Large intestine (tissue), 12 donors: ENCODE measurements at places on chromosomes 12 and 14.

GRCh38 chr12:69996241-69996640 is 171.2 kb downstream of the MYRFL start:
- no peak for DNase-seq

GRCh38 chr14:26621364-26621763 is 23.5 kb upstream of the NOVA1 start:
- no peak for DNase-seq

DNA sequence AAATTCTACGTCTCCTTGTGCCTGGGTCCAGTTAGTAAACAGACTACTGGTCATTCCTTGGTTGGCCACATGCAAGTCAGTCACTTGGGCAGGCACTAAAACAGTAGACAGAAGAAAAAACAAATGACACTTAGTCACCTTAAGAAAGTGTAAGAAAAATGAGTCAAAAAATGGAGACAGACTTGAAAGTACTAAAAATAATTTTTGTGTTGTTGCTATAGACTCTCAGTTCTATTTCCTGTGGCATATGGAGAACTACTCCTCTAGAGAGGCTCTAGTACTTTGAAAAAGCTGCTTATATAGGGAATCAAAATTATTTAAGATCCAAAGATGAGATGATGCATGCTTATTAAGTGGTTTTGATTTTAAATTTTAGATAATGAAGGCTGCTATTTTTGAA is 56.0 kb downstream of the PTPRB start:
- DNase-seq = no peak

- DNase-seq = no peak
These were observed 1.7 kb downstream of the ATF7 start for GRCh38 chr12:53624458-53624857.

DNA sequence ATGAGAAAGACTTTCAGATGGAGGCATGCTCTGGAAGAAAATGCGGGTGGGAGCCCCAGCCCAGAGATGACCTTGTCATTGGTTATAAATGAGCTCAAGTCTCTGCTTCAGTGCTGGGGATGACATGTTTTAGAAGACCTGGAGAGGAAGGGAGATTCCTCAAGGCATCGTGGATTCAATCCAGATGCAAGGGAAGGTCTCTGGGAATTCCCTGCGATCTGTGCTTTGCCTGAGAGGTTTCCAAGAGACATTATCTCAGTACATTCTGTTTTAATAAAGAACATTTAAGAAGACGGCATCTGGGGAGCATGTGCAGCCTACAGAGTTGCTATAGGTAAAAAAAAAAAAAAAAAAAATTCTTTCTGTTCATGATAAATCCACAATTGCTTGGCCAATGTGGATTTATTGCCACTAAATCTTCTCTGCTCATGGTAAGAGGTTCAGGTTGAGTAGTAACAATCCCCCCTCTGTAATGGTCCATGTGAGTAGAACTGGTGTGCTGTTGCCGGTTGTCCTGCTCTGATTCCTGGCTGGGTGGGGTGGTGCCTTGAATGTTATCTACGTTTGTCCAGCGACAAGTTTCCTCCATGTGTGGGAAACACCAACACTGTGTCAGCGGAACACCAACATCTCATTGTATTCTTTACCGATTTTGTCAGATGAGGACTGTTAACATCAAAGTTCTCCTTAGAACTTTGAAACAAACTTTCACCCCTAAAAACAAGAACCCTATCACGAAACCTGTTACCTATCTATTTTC is 230.0 kb downstream of the MSRB3 start:
- no peak for DNase-seq

GRCh38 chr14:53925201-53925766 is 31.3 kb downstream of the BMP4 start:
- DNase-seq = no peak

DNA sequence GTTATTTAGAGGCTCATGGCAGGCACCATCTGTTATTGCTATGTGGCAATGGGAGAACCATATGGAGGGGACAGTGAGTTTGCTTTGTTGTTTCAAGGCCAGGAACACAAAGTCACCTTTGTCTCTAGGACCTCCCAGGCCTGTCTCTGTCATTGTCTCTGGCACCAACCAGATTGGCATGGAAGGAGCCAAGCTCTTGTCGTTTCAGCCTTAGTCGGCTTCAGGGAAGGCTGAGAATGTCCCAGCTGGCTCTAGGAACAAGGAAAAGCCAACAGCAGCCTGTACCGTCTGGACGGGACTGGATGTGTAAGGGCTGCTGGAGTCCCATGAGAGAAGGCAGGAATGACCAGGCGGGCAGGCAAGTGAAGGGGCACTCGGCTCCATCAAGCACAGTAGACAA is 29.2 kb downstream of the RPH3A start:
- no peak for DNase-seq

GRCh38 chr12:25377469-25378177 is 126.9 kb upstream of the KRAS start:
- DNase-seq = no peak

GRCh38 chr12:26918321-26919215 is 19.2 kb downstream of the INTS13 start:
- no peak for DNase-seq

- DNase-seq = peak; percentile 25
These were observed at the start of gene ISM2 for GRCh38 chr14:77498120-77498979. Gene ISM2, minus strand, starts transcription at chr14:77498816. Its CDS starts 23 bp downstream, at chr14:77498793.

- DNase-seq = no peak
These were observed 125.4 kb downstream of the SLC38A6 start for GRCh38 chr14:61106271-61106958.

GRCh38 chr12:132520421-132521199 is 30.7 kb downstream of the FBRSL1 start:
- peak; percentile 25 for DNase-seq
